ENCODE measurements at places on chromosomes 3 and 15. TPM values are rescaled to one million over a fixed set of nuclear protein-coding genes. Genes with fewer than 3 reads are reported as not detected.

DNA sequence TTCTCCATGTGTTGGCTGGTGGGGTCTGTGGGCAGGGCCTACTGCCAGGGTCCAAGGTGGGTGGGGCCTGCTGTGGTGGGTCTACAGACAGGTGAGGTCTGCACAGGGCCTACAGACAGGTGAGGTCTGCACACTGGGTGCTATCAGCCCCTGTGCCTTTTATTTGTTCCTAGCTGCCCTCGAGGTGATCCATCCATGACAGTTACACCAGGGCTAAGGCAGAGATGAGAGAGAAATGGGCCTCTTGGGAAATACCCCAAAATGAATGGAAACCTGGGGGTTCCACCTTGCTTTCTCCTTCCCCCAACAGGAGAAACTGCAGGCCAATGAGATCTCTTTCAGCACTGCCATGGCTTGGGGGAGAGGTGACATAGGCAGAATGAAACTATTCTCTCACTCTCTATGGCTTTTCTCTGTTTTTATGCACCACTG lies 36.4 kb downstream of the CFAP100 start:
- no peak for DNase-seq

GRCh38 chr3:45641756-45642155 lies 47.2 kb downstream of the LIMD1 start:
- DNase-seq = no peak

GRCh38 chr15:69718916-69719315 lies 266.3 kb downstream of the RPLP1 start:
- no peak for DNase-seq

DNA sequence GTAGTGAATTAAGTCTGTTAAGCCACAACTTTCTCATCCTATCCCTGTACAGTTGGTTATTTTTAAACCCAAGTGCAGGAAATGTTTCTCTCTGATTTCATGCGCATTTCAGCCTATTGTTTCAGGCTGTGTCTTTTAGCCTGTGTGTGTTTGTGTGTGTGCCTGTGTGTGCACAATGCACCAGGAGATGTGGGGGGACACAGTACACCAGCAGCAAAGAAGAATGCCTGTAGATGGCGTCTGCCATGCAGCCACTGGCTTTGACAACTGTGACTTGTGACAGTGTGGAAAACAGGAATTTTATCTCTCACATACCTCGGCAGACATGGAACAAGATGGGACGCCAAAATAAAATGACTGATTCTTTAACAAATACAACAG lies 43.6 kb upstream of the PLXNA1 start:
- no peak for DNase-seq

DNA sequence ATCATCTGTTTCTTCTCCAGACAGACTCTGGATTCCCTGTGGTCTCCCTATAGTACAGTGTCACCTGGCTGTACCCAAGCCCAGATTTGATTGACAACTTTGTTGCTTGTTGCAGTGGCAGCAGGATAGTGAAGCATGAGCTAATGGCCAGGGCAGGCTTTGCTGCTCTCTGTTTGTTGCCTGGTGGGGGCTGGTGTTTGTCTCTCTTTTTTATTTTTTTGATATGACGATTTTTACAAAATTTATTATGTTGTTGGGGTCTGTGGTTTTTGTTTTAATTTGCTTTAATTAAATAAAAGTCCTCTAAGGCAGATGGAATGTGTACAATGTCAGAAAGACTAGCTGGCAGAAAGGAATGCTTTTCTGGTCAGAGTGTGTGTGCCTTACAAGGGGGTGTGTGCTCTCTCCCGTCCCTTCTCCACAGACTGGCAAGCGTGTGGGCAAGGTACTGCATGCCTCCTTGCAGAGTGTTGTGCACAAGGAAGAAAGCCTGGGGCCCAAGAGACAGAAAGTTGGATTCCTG lies 15.2 kb upstream of the CLEC3B start:
- DNase-seq = no peak

DNA sequence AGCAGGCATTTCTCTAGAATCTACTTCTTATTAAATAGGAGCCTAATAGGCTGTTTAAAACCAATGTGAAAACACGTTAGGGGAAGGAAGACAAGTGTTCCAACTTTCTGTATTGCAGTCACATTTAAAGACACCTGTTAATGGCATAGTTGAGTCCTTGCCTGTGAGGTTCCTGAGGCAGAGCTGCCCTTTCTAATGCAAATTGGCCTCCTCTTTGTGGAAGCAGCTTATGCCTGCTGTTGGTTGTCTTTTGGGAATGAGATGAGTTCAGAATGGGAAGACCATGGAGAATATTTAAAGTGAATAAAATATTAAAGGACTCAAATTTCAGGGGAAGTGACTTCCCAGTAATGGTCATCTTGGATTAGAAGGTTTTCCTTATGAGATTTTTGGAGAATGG lies 51.2 kb downstream of the NEK11 start:
- no peak for DNase-seq

- DNase-seq = no peak
Measured at GRCh38 chr3:112651516-112651915, 10.6 kb upstream of the CCDC80 start.

DNA sequence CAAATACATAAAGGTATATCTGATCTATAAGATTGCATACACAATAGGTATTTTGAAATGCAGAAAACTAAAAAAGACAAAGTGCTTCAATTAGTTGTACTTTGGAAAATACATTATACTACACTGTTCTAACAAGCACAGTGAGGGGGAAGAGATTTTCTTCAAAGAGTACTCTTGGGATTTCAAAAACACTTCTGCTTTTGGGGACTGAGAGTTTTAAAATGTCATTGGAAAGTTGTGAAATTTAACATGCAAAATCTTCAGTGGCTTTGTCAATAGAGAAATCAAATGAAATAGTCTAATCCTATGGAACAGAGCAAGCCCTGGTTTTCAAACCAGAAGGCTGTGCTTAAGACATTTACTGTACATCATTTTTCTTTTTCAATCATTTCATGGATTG lies 322.2 kb upstream of the SEMA6D start:
- no peak for DNase-seq

DNA sequence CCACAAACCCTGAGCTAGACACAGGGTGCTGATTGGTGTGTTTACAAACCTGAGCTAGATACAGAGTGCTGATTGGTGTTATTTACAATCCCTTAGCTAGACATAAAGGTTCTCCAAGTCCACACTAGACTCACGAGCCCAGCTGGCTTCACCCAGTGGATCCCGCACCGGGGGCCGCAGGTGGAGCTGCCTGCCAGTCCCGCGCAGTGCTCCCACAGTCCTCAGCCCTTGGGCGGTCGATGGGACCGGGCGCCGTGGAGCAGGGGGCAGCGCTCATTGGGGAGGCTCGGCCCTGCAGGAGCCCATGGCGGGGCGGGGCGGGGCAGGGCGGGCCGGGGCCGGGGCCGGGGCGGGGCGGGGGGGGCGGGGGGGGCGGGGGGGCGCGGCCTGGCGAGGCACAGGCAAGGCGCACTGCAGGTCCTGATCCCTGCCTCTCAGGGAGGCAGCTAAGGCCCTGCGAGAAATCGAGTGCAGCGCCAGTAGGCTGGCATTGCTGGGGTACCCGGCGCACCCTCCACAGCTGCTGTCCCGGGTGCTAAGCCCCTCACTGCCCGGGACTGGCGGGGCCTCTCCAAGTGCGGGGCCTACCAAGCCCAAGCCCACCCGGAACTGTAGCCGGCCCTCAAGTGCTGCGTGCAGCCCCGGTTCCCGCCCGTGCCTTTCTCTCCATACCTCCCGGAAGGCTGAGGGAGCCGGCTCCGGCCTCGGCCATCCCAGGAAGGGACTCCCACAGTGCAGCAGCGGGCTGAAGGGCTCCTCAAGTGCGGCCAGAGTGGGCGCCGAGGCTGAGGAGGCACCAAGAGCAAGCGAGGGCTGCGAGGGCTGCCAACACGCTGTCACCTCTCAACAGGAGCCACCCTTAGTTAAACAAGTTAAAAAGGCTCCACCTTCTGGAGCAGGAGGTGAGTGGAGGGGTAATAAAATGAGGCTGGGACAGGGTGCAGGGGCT lies 9.8 kb upstream of the TMEM40 start:
- DNase-seq = no peak

GRCh38 chr3:23162934-23163333 lies 40.2 kb upstream of the UBE2E2 start:
- DNase-seq = no peak

GRCh38 chr3:193506921-193507320 lies 47.8 kb downstream of the ATP13A4 start:
- DNase-seq = no peak

GRCh38 chr3:133377396-133377795 lies 22.5 kb upstream of the BFSP2 start:
- no peak for DNase-seq

DNA sequence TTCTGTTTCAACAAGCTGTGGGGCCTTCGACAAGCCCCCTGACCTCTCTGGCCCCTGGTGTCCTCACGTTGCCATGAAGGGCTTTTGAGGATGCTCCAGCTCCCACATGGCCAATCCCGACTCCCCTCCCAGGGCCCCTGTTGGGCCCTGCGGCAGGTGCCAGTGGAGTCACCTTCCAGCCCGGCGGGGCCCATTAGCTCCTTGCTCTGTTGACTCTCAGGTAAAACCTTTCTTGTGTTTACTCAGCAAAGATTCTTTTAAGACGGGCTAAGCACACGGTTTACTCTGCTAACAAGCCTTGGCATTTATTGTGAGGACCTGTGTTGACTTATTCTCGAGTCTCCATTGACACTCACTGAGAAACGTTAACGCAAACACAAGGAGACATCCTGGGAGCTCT lies 15.0 kb downstream of the RPLP1 start:
- no peak for DNase-seq

DNA sequence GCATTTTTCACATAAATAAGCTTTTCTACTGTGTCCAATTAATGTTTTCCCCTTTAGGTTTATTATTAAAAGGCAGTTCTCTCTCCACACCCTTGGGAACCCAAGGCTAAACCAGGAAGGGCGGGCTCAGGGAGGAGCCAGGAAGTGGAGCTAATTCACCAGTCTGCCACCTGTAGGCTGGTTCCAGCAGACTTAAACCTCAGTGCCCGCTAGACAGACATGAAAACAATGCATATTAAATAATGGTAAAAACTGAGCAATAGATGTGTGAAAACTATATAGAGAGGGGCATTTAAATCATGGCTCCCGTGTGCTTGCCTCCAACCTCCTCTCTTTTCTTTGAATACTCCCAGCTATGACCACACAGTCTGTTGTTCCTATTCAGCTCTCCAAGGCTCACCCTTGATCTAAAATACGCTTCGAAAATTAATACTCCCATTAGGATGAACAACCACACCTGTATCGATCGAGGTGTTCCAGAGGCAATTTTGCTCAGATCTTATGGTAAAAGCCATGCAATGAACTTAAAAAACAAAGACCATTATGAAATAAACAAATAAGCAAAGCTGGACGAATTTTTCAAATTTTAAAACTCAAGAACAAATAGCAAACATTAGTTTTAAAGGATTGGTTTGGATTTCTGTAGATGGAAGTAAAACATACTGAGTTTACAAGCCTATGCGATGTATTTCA lies 253.3 kb downstream of the TJP1 start:
- no peak for DNase-seq

DNA sequence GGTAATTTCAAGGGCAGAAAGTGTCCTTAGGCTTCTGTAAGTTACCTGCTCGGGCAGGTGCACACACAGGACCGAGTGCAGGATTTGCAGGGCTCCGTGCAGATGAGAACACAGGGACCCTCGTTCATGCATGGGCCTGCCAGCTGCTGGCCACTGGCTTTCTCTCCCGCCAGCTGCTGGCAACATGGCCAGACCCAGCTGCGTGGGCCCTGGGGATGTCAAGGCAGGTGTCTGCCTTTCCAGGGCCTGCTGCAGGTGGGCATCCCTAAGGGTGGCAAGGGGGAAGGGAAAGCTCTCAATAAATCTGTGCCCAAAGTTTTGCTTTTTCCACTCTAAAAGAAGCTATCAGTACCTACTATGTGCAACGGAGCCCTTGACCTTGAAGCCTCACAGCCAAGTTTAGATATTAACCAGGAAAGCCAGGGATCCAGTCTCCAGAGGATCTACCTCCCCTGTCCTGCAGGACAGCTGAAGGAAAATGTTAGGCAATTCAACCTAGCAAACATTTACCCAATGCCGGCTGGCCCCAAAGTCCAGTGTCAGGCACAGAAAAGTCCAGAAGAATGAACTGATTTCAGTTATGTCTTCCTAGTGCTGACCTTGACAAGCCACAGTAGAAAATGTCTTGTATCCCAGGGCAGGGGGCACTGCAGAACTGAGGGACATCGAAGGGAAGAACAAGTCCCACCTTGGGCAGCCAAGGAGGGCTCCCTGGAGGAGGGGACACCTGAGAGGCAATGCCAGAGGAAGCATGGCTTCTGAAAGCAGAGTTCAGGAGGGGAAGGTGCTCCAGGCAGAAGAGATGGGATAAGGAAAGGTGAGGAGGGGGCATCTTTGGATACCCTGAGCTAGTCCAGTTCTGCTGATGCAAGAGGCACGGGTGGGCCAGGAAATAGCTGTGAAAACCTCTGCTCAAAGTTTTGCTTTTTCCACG lies 26.4 kb downstream of the NUP210 start:
- no peak for DNase-seq

DNA sequence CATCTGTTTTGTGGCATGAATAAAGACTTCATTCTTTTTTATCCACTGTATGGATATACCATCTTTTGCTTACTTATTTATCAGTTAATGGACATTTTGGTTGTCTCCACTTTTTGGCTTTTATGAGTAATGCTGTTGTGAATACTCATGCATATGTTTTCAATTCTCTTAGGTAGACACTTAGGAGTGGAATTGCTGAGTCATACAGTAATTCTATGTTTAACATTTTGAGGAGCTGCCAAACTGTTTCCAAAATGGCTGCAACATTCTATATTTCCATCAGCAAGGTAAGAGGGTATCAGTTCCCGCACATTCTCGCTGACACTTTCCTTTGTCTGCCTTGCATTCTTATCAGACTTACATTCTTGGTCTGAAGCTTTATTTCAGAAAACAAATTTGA lies 191.1 kb downstream of the WNT5A start:
- DNase-seq = no peak

GRCh38 chr3:148881286-148881685 lies 16.2 kb downstream of the CPA3 start:
- no peak for DNase-seq

Gene C3orf38
- polyA plus RNA-seq = 4.5 TPM

Gene QTRT2
- 4.2 TPM for polyA plus RNA-seq

Gene IGDCC3
- under 0.01 TPM for polyA plus RNA-seq

Gene SLC15A2
- polyA plus RNA-seq = 2.1 TPM

Gene HGD
- polyA plus RNA-seq = not detected

Gene EIF4E3
- polyA plus RNA-seq = 13.1 TPM

Gene SLC41A3
- 28.6 TPM for polyA plus RNA-seq

Gene IQCH
- polyA plus RNA-seq = 0.83 TPM

Gene PRR20G
- not detected for polyA plus RNA-seq

Gene PLAAT1
- polyA plus RNA-seq = 1.0 TPM

Gene XCR1
- not detected for polyA plus RNA-seq

Gene SI
- not detected for polyA plus RNA-seq

Gene CLK3
- 73.6 TPM for polyA plus RNA-seq

Gene GOLGA8N
- 30.2 TPM for polyA plus RNA-seq
